Activated CD8-positive, alpha-beta memory T cell treated with anti-CD3 and anti-CD28 coated beads, Interleukin-2, amount 50 U/mL, for 48 hours (primary cell): ENCODE measurements at places on chromosomes 6 and 20.

- DNase-seq: peak; percentile 63
Observed at GRCh38 chr20:49187330-49187850, 744 bp downstream of the STAU1 start.

DNA sequence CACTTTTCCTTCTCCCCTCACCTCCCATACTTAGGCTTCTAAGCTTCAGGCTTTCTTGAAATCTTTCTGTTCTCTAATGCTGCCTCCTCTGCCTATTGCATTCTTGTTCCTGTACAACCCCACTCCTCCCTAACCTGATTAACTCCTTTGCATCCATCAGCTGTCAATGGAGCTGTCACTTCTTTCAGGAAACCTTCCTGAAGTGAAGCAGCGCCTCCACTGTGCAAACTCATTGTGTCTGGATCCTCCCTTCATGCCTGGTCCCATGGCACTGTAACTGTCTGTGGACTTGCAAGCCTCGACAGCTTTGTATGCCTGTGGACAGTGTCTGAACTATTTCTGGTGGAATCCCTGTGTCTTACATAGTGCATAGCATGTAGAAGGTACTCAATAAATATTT lies 185.0 kb downstream of the HS3ST5 start:
- no peak for DNase-seq

DNA sequence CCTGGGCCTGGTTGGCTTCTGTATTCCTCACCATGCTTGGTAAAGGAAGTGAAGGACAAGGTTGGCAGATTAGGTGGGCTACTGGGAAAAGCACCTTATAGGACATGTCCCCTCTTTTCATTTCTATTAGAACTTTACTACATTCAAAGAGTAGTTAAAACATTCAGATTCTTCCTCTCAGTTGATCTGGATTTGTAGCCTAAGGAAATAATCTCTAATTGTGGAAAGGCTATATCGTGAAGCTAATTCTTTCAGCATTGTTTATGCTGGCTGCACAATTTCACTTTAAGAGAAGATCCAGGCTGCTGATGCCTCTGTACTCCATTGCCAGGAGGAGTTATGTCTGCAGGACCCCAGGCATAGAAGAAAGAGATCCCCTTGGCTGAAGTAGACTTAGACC lies 58.8 kb downstream of the ARHGAP40 start:
- DNase-seq: no peak

DNA sequence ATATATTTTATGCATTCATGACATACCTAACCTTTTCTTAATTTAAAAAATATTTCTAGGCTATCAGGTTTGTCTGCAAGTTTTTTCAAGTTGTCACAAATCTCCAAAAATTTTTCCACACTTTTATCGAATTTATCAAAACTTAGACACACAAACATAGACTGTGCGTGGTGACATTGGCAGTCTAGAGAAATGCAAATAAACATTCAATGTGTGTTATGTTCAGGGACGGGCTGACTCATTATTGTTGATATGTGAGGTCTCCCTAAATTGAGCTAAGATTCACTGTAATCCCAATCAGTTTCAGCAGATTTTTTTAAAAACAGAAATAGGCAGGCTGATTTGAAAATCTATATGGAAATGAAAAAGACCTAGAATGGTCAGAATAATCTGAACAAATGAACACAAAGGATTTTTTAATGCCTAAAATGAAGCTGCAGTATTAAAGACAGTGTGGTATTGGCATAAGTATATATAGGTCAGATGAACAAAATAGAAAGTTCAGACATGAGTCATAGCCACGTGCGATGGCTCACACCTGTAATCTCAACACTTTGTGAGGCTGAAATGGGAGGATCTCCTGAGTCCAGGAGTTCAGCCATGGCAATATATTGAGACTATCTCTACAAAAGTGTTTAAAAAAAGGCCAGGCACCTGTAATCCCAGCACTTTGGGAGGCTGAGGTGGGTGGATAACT lies 19.2 kb downstream of the BLTP3A start:
- DNase-seq: no peak

DNA sequence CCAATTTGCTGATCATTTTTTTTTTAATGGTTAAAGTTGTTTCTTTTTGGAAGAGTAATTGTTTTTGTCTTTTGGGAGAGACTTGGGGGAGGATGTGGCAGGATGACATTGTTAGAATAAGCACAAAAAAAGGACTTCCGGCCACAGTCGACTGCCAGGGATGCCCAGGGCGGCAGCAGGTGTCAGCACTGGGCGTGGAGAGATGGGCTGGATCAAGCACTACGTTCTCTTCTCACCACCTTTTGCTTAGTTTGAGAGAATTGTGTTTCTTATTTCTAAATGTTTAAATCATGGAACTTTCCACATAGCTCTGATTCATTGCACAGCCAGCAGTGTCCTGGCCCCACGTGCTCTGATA lies 104.6 kb upstream of the FRMD1 start:
- no peak for DNase-seq
